ENCODE measurements at places on chromosomes 12 and 14.

- DNase-seq = no peak
Measured at GRCh38 chr12:22105542-22105941, 59.5 kb downstream of the CMAS start.

GRCh38 chr12:67410667-67411067 is 141.5 kb downstream of the CAND1 start:
- DNase-seq = no peak

GRCh38 chr14:91118511-91119068 is 4.7 kb downstream of the DGLUCY start:
- no peak for DNase-seq

GRCh38 chr12:50402264-50403000 is 1.7 kb downstream of the LARP4 start:
- DNase-seq = no peak

- no peak for DNase-seq
Measured at GRCh38 chr12:121167951-121168350, 35.3 kb downstream of the P2RX7 start.

DNA sequence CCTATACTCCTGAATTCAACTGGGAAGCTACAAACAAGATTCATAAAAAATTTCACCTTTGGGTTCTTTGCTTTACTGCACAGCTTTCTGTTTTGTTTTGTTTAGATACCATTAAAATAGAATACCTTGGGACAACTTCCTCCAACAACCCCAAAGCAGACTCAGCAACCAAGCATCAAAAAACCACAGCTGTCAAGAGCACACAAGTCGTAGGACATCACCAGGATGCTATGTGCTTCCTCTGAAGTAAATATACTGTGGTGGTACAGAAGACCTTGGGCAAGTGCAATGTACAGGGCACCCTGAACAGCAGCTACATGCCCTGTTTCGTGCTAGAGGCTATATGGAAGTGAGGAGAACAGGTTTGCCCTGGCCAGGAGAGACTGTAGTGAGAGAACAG is 359.3 kb downstream of the BCL11B start:
- DNase-seq = no peak

- DNase-seq = no peak
Measured at GRCh38 chr12:4084573-4084972, 189.0 kb upstream of the CCND2 start.

- no peak for DNase-seq
Measured at GRCh38 chr12:3473171-3473570, 17.8 kb upstream of the PRMT8 start.

DNA sequence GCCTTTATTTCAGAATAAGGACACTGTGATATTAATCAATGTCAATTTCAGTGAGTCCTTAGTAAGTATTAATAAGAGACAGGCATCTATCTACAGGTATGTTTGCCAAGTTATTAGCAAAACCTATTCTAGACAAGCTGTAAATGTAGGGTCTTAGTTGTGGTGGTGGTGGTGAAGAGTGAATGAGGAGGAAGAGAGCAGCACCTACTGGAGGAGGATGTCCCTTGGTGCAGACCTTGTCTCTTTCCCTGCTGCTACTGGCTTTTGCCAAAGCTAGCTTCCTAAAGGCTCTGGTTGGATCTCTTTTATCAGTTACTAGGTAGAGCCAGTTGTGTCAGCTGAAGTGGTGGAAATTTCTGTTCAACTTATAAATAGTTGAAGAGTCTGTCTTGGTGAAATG is 304.8 kb upstream of the ATP2B1 start:
- no peak for DNase-seq

DNA sequence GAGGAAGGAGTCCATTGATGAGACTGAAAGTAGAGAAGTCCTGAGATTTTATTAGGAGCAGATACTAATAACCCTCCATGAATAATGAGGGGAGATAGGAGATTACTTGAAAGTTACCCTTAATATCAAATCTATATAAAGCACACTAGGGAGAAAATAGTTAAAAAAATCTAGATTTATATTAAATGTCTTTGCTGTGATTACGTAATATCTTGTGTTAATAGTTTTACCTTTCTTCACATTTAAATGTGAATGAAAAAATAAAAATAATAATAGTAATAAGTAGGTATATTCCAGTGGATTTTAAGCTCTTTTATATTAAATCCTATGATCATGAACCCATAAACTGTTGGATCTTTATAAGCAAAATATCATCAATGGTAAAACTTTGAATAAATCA is 267.3 kb upstream of the SYT10 start:
- DNase-seq = no peak

DNA sequence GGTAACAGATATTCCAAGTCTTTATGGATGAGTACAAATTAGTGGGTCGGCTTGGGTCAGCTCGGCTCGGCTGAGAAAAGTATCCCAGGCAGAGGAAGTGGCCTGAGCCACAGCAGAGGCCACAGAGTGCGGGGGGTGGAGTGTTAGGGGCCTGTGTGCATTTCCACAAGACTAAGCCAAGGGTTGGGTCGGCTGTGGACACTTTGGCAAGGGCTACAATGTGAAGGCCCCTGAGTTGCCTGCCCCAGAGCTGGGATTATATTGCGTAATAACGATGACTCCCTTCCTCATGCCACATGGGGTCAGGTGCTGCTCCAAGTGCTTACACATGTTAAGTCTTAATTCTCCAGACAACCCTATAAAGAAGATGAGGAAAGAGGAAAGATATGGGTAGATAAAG is 11.4 kb downstream of the EVL start:
- DNase-seq = no peak

DNA sequence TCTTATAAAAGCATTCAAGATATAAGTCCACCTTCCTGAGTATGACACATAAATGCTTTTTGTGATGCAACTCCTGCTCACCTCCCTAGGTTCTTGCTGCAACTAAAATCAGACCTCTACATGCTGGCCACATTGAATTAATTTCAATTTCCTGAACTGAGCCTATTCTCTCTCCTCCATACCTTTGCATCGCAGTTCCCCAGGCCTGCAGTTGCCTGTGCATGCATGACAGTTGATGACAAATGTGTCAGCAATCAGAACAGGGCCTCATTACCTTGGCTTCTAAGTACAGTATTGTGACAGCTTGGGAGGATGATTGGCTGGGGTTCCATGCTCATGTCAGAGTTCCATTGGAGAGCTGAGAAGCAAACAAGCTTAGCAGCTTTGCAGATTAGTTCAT is 3.9 kb upstream of the TM7SF3 start:
- no peak for DNase-seq

DNA sequence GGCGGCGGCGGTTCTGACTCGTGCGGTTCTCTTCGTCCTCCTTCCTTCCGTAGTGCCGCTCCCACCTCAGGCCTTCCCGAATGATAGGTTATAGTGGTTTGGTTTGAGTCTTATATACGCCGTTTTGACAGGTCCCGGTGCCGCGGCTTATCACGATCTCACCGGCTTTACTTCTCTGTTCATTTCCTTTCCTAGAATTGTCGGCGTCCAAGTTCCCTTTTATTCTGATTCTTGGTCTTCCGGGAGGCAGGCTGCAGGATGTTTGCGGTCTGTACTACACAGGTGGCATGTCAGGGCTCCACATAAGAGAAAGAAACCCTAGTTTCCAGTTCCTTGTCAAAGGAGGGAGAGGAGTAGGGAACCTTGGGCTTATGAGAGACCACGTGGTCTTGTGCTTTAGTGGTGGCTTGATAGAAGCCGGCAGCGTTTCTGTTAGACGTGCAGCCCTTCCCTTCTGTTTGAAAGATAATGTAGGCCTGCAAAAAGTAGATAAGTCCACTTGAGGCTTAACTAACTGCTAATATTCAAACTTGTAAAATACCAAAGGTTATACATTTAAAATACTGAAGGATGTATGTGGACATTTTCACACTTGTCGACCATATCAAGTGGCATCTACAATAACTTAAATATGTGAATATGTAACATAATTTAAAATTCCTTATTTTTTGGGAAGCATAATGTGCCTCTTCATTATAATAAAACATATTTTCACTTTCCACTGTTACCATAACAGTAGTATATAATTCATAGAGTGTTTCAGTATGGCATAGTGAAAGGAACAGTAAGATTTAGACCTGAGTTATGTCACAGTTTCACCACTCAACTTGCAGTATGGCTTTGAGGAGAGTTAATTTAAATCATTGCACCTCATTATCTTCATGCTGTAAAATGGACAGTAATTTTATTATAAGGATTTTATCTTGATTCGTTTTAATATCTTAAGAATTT is 804 bp downstream of the USP15 start:
- peak; percentile 53 for DNase-seq

DNA sequence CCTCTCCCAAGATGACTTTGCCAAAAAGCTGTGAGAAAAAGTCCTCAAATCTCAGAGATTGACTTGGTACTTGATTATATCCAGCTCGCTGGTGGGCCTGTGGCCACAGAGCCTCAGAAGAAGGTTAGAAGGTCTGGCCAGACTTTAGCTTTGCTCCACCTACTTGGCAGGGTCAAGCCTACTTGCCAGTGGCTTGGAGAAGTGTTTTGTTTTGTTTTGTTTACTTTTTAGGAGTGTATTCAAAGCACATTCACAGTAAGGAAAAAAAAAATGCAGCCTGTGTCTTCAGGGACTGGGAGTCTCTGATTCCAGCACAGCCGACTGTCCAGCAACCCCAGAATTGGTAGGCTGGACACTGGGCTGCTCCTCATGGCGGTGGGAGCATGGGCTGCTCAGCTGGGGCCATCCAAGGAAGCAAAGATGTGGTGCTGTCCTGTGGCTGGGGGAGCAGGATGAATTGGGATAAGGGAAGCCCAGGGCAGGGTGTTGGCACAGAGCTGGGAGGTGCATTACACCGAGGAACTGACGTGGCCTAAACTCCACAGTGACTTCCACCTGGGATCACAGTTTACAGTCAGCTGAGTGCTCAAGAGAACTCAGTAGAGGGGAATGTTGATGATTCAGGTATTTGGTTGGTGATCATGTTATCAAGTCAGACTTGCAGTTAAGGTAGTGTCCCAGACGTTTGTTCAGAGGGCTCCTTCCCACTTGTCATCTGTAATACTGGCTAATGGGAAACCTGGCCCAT is 73.5 kb downstream of the PPP2R5C start:
- no peak for DNase-seq

DNA sequence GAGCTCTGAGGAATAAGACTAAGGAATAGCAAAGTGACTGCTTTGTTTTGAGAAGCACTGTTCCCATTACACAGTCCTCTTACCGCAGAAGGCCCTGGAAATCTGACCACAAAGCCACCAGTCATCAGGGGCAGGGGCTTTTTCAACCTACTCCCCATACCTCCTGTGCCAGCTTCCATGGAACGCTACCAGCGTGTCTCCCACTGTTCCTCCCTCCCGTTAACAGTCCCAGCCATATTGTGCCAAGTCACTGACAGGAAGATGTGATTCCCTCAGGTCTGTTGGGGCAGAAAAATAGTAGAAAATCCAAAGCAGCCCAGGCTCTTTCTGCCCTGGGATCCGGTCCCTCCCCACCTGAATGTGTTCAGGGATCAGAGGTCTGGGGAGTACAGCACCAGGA is 46.6 kb upstream of the VPS33A start:
- DNase-seq = no peak

DNA sequence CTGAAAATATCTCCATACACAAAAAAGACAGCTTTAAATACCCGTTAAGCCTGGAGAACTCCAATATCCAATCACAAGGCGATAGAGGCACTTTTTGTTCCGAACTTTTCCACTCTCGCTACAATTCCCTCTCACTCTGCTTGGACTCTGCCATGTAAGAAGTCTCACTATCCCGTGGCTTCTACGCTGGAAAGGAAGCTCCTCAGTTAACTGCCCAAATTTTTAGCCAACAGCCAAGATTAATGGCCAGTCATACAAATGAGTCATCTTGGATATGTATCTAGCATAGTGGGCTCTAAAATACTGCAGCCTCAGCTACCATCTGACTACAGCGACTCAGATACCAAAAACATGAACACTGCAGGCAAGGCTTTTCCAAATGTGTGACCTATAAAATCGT is 45.5 kb upstream of the RERGL start:
- no peak for DNase-seq

DNA sequence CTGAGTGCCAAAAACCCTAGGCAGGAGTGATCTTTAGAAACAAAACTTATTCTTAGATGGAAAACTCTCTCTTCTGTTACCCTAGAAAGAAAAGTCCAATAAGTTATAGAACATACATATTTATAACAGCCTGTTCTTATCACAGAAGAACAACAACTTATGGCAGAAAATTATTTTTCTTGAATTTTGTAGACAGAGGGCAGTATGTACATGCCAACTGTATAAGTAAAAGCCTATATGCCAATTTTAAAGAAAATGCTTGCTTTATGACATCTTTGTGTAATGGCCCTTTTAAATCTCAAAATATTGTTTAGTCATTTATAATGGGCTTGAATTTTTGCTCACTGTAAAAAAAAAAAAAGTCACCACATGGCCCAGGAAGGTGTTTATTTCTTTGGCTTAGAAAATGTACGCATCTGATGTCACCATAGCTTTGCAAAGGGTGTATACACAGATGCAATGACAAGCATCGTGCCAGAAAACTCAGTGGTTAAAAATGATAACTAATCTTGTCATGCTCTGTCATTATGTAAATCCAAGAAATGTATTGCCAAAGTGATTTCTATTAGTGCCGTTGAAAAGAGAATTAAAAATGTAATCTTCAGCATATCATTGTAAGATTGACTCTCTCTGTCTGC is 38.3 kb upstream of the GRIP1 start:
- no peak for DNase-seq

- DNase-seq = no peak
Measured at GRCh38 chr12:72747111-72747849, 475.1 kb downstream of the TRHDE start.

- DNase-seq = no peak
Measured at GRCh38 chr12:75944905-75945432, 86.6 kb downstream of the PHLDA1 start.

DNA sequence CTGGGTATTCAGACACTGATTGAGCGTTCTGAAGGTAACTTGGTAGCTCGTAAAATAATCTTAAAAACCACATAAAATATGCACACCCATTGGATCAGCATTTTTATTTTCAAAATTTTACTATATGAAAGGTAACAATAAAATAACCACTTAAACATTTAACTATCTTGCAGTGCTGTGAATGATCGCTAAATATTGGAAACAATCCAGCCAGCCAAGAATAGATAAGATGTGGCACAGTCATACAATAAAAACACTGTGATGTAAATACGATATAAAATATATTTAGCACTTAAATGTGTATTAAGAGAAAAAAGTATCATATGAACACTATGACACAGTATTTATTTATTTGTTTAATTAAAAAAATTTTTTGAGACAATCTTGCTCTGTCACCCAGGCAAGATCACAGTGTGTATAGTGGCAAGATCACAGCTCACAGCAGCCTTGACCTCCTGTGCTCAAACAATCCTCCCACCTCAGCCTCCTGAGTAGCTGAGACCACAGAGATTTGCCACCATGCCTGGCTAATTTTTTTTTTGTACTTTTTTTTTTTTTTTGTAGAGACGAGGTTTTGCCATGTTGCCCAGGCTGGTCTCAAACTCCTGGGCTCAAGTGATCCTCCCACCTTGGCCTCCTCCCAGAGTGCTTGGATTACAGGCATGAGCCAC is 39.4 kb downstream of the SDR9C7 start:
- DNase-seq = no peak

- DNase-seq = no peak
Measured at GRCh38 chr14:94478420-94478819, 2.4 kb upstream of the SERPINA9 start.

DNA sequence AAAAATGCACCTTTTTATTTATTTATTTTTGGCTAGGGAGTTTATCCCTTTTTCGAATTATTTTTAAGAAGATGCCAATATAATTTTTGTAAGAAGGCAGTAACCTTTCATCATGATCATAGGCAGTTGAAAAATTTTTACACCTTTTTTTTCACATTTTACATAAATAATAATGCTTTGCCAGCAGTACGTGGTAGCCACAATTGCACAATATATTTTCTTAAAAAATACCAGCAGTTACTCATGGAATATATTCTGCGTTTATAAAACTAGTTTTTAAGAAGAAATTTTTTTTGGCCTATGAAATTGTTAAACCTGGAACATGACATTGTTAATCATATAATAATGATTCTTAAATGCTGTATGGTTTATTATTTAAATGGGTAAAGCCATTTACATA is 14.9 kb upstream of the SNAPC1 start:
- no peak for DNase-seq

Data from activated CD4-positive, alpha-beta T cell treated with anti-CD3 and anti-CD28 coated beads, Interleukin-2, amount 50 U/mL, for 4 hours (primary cell).